ENCODE measurements at places on chromosomes 4 and X.
A peak's percentile ranks its signal among the peaks of the same experiment; 100 is the strongest.

- no peak for DNase-seq
Measured at GRCh38 chr4:139761461-139761860, 95.8 kb downstream of the MGST2 start.

DNA sequence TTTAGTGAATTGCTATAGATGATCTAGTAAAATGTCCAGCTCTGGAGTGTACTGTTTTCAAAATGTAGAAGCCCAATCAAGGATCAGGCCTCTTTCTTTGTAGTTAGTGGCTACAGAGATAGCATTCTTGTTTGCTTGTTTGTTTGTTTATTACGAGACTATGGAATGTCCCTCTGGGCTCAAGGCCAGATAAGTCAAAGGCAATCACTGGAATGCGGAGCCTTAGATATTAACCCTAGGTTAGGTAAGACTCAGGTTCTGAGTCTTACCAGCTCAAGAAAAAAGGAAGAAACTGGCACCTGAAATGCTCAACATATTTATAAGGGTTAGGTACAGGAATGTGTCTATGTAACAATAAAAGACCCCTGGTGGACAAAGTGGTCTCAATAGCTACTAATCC is 261.5 kb downstream of the SLC7A11 start:
- DNase-seq = no peak

GRCh38 chr4:17366496-17366895 is 145.4 kb downstream of the QDPR start:
- DNase-seq = no peak

- no peak for DNase-seq
Measured at GRCh38 chr4:88735564-88735963, 37.9 kb upstream of the NAP1L5 start.

DNA sequence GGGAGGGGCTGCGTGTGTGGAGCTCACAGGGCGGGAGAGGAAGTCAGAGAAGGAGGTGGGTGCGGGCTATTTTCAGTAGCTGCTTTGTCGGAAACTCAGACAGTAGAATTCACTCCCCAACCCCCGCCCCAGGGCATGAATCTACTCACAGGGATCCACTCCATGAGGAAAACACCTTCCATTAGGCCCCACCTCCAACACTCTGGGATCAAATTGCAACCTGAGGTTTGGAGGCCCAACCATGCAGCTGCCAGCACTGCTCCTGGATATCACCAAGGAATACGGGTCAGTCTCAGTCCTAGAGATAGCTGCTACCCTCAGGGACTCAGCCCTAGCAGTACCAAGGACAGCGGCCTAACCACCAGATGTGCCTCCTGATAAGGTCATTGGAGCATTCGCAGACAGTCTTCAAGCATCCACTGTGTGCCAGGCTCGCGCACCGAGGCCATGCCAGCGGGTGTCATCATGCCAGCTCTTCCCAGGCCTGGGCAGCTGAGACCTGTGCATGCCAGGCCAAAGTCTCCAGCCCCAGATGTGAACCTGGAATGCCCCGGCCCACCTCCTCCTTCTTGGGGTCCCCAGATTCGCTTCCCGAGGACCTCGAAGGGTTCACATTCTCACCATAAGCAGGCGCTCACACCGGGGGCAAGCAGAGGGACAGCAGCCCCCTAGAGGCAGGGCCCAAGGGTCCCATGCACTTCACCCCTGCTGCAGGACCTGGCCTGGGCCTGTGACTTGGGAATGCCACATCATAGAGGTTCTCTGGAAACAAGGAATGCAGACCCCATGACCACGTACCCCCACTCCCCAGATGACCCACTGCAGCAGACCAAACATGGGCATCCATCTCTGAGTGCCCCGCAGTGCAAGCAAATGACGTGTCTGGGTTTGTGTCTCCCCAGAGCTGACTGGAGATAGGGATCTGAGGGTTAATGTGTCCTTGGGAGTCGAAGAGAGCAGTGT is 102.3 kb downstream of the ADRA2C start:
- peak; percentile 62 for DNase-seq

- DNase-seq = no peak
Measured at GRCh38 chr4:47483745-47484144, 1.3 kb upstream of the ATP10D start.

DNA sequence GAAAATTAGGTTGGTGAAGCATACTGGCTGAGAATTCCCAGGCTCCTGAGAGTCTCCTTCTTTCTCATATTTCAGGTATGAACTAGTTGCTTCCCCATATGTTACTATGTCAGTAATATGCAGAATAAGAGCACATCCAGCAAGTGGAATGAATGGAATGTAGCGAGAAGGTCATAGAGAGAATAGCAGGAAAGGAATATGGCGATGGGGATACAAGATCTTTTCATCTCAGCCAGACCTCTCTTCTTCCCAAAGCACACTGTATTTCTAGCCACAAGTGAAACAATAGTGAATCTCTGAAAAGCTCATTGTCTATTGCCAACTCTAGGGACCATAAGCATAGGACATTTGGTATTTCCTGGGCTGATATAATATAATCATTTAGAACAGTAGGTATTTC is 54.6 kb upstream of the MMAA start:
- DNase-seq = no peak

DNA sequence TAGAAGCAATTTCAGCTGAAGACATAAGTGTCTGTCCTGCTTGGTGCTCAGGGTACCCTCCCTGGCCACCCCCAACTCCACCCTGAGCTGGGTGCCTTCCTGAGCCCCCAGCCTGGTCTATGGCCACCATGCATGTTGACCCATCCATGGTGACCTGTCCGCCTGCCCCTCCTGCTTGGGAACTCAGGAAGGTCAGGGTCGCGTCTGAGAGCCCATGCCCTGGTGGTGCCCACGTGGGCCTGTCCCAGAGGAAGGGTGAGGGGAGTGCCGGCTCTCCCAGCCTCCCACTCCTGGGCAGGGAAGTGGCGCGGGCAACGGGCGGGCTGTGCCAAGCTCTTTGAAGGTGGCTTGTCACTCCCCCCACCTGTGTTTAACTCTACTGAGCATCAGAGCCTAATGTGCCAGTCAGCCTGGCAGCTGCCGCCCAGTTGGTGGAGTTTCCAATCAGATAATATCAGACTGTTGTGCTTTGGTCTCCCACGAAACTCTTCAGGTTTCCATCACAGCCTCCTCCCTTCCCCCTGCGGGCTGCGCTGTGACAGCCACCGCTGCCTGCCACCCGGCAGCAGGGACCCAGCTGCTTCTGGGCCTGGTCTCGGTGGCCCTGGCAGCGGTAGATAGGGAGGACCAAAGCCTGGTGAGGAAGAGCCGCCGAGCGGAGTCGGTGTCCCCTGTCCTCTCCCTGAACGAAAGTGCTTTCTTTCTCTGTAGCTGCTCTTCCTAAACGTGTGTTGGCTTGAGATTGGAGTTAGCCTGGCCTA is 4.8 kb downstream of the SH3BP2 start:
- no peak for DNase-seq

DNA sequence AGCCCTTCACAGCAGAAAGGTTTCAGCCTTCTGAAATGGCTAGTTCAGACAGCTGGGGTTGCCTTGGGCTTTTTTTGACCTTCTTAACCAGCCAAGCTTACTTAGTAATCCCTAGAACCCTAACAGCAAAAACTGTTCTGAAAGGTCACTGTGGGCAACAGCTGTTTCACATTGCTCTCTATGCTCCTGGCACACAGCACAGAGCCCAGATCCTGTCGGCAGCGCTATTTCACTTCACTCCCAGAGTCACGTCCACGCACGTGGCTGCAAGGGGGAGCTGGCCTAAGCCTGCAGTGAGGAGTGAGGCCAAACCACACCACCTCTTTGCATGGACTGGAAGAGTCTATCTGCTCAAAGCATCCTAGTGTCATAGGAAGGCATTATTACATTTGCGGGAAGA is 32.0 kb upstream of the STS start:
- no peak for DNase-seq

GRCh38 chr4:157265281-157265680 is 44.8 kb downstream of the GRIA2 start:
- no peak for DNase-seq

- peak; percentile 92 for DNase-seq
Measured at GRCh38 chr4:145936142-145936996, 2.3 kb downstream of the ZNF827 start.

DNA sequence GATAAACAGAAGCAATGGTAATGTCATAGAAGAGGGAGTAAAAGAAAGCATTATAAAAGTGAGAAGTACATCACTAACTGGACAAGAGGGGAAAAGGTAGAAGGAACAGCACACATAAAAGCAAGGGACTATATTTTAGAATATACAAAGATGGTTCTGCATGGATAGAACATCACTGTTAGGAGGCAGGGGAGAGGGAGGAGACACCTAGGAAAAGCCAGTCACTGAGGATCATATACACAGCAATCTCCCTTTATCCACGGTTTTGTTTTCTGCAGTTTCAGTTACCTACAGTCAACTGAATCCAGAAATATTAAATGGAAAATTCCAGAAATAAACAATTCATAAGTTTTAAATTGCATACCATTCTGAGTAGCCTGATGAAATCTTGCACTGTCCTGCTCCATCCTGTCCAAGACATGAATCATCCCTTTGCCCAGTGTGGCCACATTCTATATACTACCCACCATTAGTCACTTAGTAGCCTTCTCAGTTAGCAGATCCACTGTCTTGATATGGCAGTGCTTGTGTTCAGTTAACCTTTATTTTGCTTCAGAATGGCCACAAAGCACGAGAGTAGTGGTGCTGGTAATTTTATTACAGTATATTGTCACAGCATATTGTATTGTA is 74.2 kb downstream of the PPA2 start:
- no peak for DNase-seq

DNA sequence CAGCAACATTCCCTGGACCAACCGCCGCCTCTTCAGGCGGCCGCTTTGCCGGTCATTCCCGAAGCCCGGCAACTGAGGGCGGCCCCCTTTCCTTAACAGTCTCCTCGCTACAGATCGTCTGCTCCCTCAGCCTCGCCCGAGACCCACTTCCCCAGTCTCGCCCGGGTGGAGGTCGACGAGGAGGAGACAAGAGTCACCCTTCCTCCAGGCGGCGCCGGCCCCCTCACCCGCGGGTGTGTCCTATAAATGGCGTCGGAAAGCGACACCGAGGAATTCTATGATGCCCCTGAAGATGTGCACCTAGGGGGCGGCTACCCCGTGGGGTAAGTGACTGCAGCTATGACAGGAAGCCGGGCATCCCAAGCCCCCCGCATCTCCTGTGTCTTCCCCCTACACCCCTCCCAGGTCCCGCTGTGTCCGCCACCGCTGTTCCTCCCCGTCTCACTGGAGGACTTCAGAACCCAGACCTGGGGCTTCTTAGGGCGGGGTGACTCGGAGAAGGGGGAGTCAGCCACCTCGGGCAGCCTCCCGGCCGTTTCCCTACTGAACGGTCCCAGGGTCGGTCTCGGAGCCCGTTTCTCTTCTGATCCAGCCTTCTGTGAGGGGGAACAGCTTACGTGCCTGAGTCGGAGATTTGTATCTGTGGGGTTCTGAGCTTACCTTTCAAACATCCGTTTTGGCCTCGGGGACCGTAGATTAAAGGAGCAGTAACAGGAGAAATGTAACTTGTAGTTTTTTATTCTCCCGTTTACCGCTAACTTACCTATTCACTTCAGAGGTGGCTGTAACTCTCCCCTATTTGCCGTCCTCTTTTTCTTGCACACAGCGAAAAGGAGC is 570 bp downstream of the WDR44 start:
- no peak for DNase-seq

- DNase-seq = peak; percentile 63
Measured at GRCh38 chr4:176002007-176002613, 63.5 kb upstream of the WDR17 start.

- no peak for DNase-seq
Measured at GRCh38 chr4:119031218-119031617, 104.4 kb upstream of the MYOZ2 start.

GRCh38 chr4:76584241-76585152 is 149.5 kb downstream of the SHROOM3 start:
- DNase-seq = peak; percentile 87

DNA sequence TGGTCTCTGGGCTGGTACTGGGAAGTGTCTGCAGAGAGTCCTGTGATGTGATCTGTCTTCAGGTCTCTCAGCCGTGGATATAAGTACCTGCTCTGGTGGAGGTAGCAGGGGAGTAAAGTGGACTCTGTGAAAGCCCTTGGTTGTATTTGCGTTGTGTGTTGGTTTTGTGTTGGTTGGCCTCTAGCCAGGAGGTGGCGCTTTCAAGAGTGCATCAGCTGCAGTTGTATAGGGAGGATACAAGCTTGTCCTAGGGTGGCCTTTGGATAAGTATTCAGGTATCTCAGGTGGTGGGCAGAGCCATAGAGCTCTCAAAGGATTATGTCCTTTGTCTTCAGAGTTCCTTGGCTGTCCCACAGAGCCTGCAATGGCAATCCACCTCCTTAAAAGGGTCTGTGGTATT is 111.6 kb downstream of the MAGEB17 start:
- no peak for DNase-seq

Data from kidney (tissue), 22 donors.